PC-9 (cell line): ENCODE measurements at places on chromosomes 11 and 22. TPM values are rescaled to one million over a fixed set of nuclear protein-coding genes. Genes with fewer than 3 reads are reported as not detected.

DNA sequence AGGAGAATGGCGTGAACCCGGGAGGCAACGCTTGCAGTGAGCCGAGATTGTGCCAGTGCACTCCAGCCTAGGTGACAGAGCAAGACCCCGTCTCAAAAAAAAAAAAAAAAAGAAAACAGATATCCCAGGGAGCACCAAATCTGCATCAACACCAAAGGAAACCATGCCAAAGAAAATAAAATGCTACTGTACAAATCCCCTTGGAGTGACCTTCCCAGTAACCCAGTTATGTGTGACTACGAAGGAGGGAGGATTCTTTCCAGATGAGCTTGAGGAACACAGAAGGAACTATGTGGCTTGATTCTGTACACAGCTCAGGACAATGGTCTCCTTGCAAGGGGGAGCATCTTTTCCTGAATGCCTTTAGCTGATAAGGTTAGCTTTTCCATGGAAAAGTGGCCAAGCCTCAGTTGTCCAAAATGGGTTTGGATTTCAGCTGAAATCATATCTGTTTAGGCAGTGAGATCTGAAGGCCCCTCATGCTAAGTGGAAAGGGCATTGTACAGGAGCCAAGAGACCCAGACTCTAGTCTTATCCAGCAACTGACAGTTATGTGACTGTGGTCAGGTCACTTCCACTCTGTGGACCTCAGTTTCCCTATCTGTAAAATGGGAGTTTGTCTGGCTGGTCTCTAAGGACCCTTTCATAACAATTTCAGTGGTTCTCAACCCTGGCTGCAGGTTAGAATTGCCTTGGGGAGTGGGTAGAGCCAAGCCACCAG, 87.6 kb upstream of the TIMP3 start:
- no peak overlapping the region for H3K27ac ChIP-seq
- H3K27me3 ChIP-seq = no peaks in the 10 kb centered on the region
- no peak for DNase-seq
- H3K36me3 ChIP-seq = no peaks in the 10 kb centered on the region
- H3K4me3 ChIP-seq = no peak overlapping the region

DNA sequence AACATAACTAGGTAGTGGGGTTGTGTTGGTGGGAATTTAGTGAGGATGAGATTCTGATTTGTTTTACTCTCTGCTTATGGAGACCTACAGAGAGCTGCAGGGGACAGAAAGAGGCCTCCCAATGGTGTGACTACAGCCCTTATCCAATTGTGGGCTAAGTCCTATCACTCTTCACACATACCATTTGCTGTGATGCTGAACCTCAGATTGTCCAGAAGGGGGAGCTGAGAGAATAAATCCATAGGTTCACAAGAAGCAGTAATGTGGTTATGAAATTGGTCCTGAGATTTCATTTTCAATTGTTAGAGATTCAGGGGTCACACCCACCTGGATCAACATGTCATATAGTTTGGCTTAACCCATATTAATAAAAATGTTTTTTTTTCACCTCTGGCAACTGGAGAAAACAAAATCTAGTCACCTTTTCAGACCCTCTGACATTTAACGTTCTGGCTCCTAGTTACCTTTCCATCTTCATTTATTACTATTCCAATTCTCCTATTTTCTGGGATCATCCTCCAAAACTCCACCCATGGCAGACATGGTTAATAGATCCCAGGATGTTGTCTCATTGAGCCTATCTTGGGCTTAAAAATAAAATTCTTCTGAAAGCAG, 53.3 kb upstream of the PTPN5 start:
- peaks cover 38% of the 10 kb centered on the region for H3K27me3 ChIP-seq
- DNase-seq = peak; percentile 53
- no peaks in the 10 kb centered on the region for H3K4me1 ChIP-seq
- no peaks in the 10 kb centered on the region for H3K36me3 ChIP-seq
- H3K4me3 ChIP-seq = no peak overlapping the region

- no peak for DNase-seq
- H3K4me1 ChIP-seq = peaks cover 47% of the 10 kb centered on the region
- H3K27me3 ChIP-seq = no peaks in the 10 kb centered on the region
- H3K27ac ChIP-seq = no peak overlapping the region
- H3K36me3 ChIP-seq = no peaks in the 10 kb centered on the region
These were observed 69.0 kb downstream of the UBASH3B start for GRCh38 chr11:122724520-122724919.

DNA sequence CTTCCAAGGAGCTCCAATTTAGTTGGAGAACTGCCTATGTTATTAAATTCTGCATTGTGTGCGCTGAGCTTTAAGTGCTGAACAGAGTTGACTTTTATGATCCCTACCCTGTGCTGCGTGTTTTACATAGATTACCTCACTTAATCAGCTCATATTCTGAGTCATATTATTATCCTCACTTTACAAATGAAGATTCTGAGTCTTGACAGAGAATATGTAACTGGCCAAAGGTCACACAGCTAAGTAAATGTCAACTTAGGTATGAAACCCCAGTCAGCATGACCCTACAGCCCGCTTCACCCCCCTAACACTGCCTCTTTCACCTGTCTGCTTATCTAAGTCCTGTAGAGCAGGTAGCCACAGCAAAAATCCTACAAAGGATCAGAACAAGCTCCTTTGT, 19.8 kb upstream of the TMPRSS5 start:
- H3K4me3 ChIP-seq = no peak overlapping the region
- no peaks in the 10 kb centered on the region for H3K4me1 ChIP-seq

- no peak overlapping the region for H3K4me3 ChIP-seq
- no peak for DNase-seq
- H3K27ac ChIP-seq = no peak overlapping the region
- no peaks in the 10 kb centered on the region for H3K4me1 ChIP-seq
These were observed 111.5 kb upstream of the E2F8 start for GRCh38 chr11:19352072-19352770.

GRCh38 chr11:59754494-59754858, 700 bp upstream of the STX3 start:
- H3K4me1 ChIP-seq = peaks cover 19% of the 10 kb centered on the region
- 0 out of 2 replicates have a peak, but pooled peaks cover 21% of the 10 kb centered on the region for H3K36me3 ChIP-seq
- peak overlapping the region; percentile 92 for H3K4me3 ChIP-seq
- peak overlapping the region; percentile 82 for H3K27ac ChIP-seq
- DNase-seq = no peak

- H3K36me3 ChIP-seq = no peaks in the 10 kb centered on the region
- H3K4me1 ChIP-seq = no peaks in the 10 kb centered on the region
- no peaks in the 10 kb centered on the region for H3K27me3 ChIP-seq
- no peak overlapping the region; the same call in 1 of the 2 replicates for H3K4me3 ChIP-seq
- DNase-seq = no peak
These were observed 76.2 kb upstream of the VPREB1 start for GRCh38 chr22:22168190-22168940.

GRCh38 chr11:100726680-100727079, 39.6 kb downstream of the ARHGAP42 start:
- no peaks in the 10 kb centered on the region for H3K36me3 ChIP-seq
- no peak for DNase-seq
- no peak overlapping the region for H3K27ac ChIP-seq
- no peak overlapping the region for H3K4me3 ChIP-seq
- no peaks in the 10 kb centered on the region for H3K27me3 ChIP-seq

- no peaks in the 10 kb centered on the region for H3K27me3 ChIP-seq
- no peak overlapping the region for H3K4me3 ChIP-seq
- H3K4me1 ChIP-seq = peaks cover 28% of the 10 kb centered on the region
- no peaks in the 10 kb centered on the region for H3K36me3 ChIP-seq
These were observed 67.2 kb upstream of the LMO1 start for GRCh38 chr11:8330896-8331295.

DNA sequence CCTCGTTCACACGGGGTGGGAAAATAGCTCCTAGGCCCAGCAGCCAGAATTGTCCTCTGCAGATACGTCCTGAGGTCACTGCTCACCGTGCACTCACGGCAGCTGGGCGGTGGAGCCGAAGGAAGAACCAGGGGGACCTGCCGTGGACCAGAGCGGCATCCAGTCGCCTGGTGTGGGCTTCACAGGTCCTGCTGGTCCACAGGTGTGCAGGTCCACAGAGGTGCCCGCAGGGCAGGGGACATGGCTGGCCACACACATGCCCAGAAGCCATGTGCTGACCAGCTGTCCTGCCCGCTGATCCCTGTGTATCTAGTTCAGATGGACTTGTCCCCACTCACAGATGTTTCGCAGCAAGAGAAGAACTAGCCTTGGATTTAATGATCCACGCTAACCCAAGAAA, 10.6 kb upstream of the PKP3 start:
- no peaks in the 10 kb centered on the region for H3K36me3 ChIP-seq
- H3K4me3 ChIP-seq = no peak overlapping the region
- H3K27me3 ChIP-seq = no peaks in the 10 kb centered on the region
- H3K4me1 ChIP-seq = no peaks in the 10 kb centered on the region
- no peak for DNase-seq

- no peak overlapping the region for H3K4me3 ChIP-seq
- H3K27me3 ChIP-seq = no peaks in the 10 kb centered on the region
- no peaks in the 10 kb centered on the region for H3K4me1 ChIP-seq
- DNase-seq = no peak
These were observed 12.8 kb downstream of the BMAL1 start for GRCh38 chr11:13290221-13290980.

GRCh38 chr11:47317064-47317828, 35.3 kb downstream of the MYBPC3 start:
- no peak for DNase-seq
- H3K4me1 ChIP-seq = no peaks in the 10 kb centered on the region
- H3K36me3 ChIP-seq = peaks cover 19% of the 10 kb centered on the region
- no peaks in the 10 kb centered on the region for H3K27me3 ChIP-seq
- no peak overlapping the region for H3K4me3 ChIP-seq

- no peak overlapping the region for H3K27ac ChIP-seq
- no peak overlapping the region for H3K4me3 ChIP-seq
- no peaks in the 10 kb centered on the region; the same call in 1 of the 2 replicates for H3K4me1 ChIP-seq
- H3K36me3 ChIP-seq = no peaks in the 10 kb centered on the region
These were observed 59.4 kb upstream of the A4GALT start for GRCh38 chr22:42780070-42780540.

- H3K27me3 ChIP-seq = no peaks in the 10 kb centered on the region
- peak overlapping the region; percentile 24; the same call in 1 of the 2 replicates for H3K27ac ChIP-seq
- no peak overlapping the region for H3K4me3 ChIP-seq
- no peaks in the 10 kb centered on the region for H3K36me3 ChIP-seq
- H3K4me1 ChIP-seq = peaks cover 12% of the 10 kb centered on the region
- no peak for DNase-seq
These were observed 31.0 kb upstream of the HMOX1 start for GRCh38 chr22:35349704-35350538.

GRCh38 chr11:17331669-17332068, 19.9 kb upstream of the NCR3LG1 start:
- H3K4me1 ChIP-seq = no peaks in the 10 kb centered on the region
- H3K27ac ChIP-seq = no peak overlapping the region
- no peak for DNase-seq
- no peak overlapping the region for H3K4me3 ChIP-seq
- H3K36me3 ChIP-seq = no peaks in the 10 kb centered on the region

DNA sequence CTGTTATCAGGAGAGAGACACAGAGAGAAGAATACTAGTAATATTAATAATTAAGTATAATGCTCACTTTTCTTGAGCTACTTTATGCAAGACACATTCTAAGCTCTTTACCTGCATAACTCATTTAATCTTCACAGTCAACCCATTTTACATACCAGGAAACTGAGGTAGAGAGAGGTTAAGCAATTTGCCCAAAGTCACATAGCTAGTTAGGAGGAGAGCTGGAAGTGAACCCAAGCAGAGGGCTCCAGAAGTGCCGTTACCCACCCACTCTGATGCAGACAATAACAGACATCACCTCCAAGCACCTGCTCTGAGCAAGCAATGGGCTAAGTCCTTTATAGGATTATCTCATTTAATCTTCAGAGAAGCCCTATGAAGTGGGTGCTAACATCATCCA, 24.8 kb downstream of the MICAL2 start:
- H3K27ac ChIP-seq = no peak overlapping the region
- H3K27me3 ChIP-seq = no peaks in the 10 kb centered on the region
- DNase-seq = no peak

DNA sequence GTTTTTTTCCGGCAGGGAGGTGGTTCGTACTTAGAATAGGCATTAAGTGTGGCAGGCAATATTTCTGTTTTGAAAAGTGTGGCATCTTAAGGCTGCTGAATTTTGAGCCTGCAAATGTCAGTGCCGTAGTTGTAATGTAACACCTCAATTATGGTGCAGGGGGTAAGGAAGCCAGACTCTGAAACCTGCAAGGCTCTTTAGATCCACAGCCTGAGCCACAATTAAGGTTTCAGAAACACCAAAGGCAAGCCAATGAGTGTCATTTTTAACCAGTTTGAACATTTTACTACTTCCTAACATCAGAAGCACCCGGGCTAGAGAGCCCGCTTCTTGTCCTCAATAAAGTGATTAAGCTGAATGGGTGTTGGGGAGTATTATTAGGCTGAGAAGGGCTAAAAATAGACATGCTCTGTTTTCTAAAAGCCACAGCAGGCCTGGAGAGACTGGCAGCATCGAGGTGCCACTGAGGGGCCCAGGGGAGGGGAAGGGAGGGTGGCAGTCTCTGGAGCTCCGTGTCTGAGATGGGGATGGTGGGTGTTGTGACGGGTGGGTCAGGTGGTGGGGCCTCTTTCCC, 113.4 kb downstream of the ZBTB16 start:
- no peaks in the 10 kb centered on the region for H3K36me3 ChIP-seq
- H3K4me1 ChIP-seq = no peaks in the 10 kb centered on the region
- H3K27ac ChIP-seq = no peak overlapping the region
- DNase-seq = no peak
- H3K27me3 ChIP-seq = peaks cover 100% of the 10 kb centered on the region

DNA sequence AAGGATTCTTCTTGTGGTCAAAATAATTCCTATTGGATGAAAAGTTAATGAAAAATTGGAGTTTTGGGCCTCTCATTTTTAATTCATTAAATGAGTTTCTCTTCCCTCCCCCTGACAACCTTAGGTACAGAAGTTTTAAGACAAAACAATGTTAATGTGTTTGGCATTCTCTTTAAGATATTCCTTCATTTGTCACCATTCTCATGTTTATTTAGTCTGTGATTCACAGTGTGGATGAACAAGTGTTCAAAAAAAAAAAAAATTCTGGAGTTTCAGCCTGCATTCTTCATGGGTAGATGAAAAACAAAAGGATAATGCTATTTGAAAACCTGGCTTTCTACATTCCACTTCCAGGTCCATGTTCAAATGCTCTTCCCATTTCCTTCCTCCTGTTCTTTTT, 172.6 kb upstream of the LUZP2 start:
- no peaks in the 10 kb centered on the region for H3K36me3 ChIP-seq
- no peak overlapping the region for H3K27ac ChIP-seq

- H3K4me3 ChIP-seq = no peak overlapping the region
- no peak for DNase-seq
- H3K4me1 ChIP-seq = peaks cover 6% of the 10 kb centered on the region
- H3K36me3 ChIP-seq = no peaks in the 10 kb centered on the region
- no peak overlapping the region for H3K27ac ChIP-seq
- no peaks in the 10 kb centered on the region for H3K27me3 ChIP-seq
These were observed 28.0 kb upstream of the CRKL start for GRCh38 chr22:20889025-20889704.

DNA sequence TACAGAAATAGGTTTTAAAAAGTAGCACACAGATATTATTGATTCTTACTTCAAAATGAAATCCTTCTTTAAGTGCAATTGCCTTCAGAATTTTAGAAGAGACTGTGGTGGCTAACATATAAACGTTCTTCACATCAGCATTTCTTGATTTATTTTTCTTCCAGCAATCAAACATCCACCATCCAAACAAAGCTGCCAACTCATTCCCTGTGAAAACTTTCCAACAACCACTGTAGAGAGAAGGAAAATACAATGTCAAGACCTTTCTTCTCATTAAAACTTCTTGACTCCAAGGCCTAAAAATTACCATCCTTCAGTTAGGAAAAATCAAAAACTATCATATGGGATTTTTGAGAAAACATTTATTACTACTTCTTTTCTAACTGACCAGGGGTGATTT, 34.0 kb upstream of the P4HA3 start:
- H3K27me3 ChIP-seq = no peaks in the 10 kb centered on the region
- no peak overlapping the region for H3K4me3 ChIP-seq
- no peak overlapping the region for H3K27ac ChIP-seq

The SCN3B gene
- not detected in 2 replicates for total RNA-seq

The POLR2F gene
- total RNA-seq = 147 and 180 TPM in 2 replicates

The UPK2 gene
- total RNA-seq = 17.1 and 23.2 TPM in 2 replicates
